Posterior vena cava (tissue), 2 donors: ENCODE measurements at places on chromosomes 3 and 15. TPM values are rescaled to one million over a fixed set of nuclear protein-coding genes. Genes with fewer than 3 reads are reported as not detected.

DNA sequence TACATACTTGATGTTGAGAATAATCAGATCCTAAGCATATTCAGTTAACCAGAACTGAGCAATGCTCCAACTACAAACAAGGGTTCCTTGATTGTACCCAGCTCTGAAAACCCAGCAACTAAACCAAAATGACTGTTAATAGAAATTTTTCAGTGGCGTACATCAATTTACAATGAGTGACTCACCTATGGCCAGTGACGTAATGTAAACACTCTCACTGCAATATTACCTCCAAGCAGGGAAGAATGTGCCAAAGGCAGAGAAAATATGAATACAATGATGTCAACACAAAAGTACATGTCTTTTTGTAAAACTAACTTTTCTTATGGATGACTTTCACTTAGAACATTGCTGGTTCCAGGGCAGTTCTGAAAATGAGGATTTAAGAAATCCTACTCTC is 611.3 kb downstream of the EDEM1 start:
- no peak for DNase-seq

DNA sequence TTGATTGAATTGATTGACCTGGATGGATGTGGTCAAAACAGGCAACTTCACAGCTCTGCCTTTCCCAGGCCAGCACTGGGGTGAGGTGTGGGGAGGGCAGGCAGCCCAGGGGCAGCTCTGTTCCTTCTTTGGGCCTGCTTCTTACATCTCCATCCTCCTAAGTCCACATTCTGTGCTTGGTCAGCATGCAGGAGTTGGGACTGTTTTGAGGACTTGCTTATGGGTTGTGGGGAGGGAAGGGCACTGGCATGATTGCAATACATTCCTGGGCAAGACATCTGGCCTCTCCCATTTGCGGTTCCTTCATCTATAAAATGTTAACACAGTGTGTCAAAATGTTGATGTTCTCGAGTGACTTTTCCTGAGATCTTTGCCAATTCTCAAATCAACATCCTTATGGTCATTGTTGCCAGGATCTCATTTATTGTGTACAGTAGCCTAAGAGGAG is 84.1 kb downstream of the ST6GAL1 start:
- DNase-seq: no peak

GRCh38 chr3:49460188-49460890 is 9.7 kb upstream of the DAG1 start:
- DNase-seq: no peak

DNA sequence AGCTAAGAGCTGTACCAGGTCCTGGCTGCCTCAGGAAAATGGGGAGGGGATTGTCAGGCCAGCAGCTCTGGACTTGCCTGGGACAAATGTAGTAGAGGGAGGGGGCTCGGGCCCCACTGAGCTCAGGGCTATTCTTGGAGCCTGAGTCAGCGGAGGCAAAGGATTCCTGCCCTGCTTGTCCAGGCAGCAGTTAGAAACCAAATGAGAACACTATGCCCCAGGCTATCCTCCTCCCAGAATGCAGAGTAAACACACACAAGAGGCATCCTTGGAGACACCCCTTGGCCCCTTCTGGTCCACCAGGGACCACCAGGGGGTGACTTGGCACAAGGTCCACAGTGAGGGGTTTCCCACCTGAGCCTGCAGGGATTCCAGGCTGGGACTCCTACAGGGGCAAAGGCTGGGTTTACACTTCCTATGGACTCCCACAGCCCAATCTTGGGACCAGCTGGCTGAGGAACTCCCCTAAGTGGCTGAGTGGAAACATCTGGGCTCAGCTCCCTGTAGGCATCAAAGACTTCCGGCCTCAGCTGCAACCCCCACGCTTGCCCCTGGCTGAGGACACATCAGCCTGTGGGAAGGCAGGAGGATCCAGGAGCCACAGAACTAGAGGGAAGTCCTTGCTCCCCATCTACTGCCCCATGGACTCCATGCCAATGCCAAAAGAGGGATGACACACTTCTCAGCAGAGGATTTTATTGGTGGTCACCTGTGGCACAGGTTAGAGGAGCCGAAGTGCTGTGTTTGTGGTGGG is 3.4 kb upstream of the COL7A1 start:
- no peak for DNase-seq

GRCh38 chr3:32881624-32882023 is 63.8 kb downstream of the TRIM71 start:
- DNase-seq: no peak

DNA sequence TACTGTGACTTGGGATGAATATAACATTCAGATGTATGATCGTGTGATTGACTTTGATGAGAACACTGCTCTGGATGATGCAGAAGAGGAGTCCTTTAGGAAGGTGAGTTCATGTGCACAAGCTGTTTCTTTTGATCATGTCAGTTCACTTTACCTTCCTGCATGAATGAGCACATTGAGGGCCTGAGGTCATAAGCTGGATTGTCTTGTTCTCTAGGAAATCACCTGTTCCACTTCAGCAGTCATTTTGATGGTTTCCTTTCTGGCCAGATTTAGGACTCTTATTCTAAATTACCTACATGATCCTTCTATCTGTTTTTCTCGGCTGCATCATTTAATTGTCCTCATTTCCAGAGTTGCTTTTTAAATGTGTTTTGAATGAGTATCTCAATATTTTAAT is 4.1 kb downstream of the RCN2 start:
- DNase-seq: no peak

DNA sequence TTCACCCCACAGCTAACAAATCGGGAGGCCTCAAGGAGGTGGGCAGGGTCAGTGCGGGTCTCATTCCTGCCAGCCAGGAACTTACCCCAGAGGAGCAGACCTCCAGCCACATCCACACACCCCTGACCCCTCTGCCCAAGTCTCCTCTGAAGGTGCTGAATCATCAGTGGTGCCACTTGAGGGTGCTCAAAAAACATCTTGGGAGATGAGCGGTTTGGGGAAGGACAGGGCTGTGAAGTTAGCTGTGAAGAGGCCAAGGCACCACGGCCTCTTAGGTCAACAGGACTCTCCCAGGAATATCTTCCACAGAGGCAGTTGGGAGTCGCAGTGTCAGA is 1.2 kb downstream of the DAPK2 start:
- no peak for DNase-seq

DNA sequence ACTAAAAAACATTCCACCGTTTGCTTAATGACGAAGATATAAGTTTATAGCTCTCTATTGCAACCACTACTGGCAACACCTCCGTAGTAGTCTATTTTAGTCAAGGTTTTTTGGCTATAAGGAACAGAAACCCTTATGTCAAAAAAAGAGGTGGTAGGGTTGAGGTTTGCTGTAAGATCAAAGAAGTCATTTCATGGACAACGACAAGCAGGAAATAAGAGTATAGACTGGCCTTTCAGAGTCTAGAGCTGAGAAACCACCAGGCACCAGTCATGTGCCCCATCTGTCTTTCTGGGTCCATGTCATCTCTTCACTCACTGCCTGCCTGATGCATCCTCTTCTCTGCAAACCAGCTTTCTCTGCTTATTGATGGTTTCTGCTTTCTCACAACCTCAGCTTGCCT is 42.7 kb downstream of the THBS1 start:
- no peak for DNase-seq

DNA sequence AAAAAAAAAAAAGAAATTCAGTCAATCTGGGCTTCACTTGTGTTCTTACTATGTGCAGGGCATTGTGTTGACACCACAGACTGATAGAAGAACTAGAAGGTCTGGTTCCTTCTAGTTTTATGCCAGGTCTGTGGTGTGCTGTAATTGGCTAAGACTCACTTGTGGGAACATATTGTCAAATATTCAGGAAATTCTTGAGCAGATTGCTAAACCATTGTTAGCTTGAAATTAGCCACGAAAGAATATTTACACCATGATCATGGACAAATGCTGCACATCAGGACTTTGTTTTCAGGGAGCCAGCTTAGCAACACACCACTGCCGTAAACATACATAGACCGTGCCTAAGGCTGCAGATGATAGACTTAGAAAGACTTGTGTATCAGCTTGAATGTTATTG is 74.6 kb downstream of the GTPBP8 start:
- DNase-seq: no peak

The CCDC66 gene
- total RNA-seq: 25.5 TPM

The MYO5A gene
- 42.3 TPM for total RNA-seq

The FGF7 gene
- 183 TPM for total RNA-seq

The CX3CR1 gene
- total RNA-seq: 1.9 TPM
